Motor neuron (in vitro differentiated cells): ENCODE measurements at places on chromosomes 5 and 9. TPM values are rescaled to one million over a fixed set of nuclear protein-coding genes. Genes with fewer than 3 reads are reported as not detected.

Gene CDH9
- 0.96 and 1.1 TPM in 2 replicates for total RNA-seq

Gene PCDHB12
- total RNA-seq: 2.3 TPM in 2 replicates

Gene GPBP1
- 91.8 and 98.3 TPM in 2 replicates for total RNA-seq

Gene SLC4A9
- total RNA-seq: 0.89 TPM in 1 of 2 replicates, not detected in the other

Gene PCDH12
- total RNA-seq: 1.2 and 1.6 TPM in 2 replicates

Gene TEX48
- not detected in 2 replicates for total RNA-seq

Gene RASEF
- total RNA-seq: 3.4 and 3.9 TPM in 2 replicates

Gene DNAI1
- total RNA-seq: 3.5 and 3.6 TPM in 2 replicates

Gene SH3GL2
- total RNA-seq: 0.15 TPM in 1 of 2 replicates, not detected in the other

Gene SPINK7
- 0.42 TPM in 1 of 2 replicates, not detected in the other for total RNA-seq

Gene LCN1
- total RNA-seq: not detected in 2 replicates

Gene PLAC8L1
- total RNA-seq: 0.87 TPM in 1 of 2 replicates, not detected in the other

Gene BTNL8
- not detected in 2 replicates for total RNA-seq

Gene TNFSF15
- 0.16 and 0.18 TPM in 2 replicates for total RNA-seq

Gene HMMR
- 21.3 and 25.1 TPM in 2 replicates for total RNA-seq

Gene ZNF618
- total RNA-seq: 23.2 and 27.2 TPM in 2 replicates

Gene CTNND2
- total RNA-seq: 41.3 and 58.5 TPM in 2 replicates

Gene TAF1L
- total RNA-seq: 0.19 TPM in 1 of 2 replicates, not detected in the other

Gene LIX1
- 1.1 TPM in 2 replicates for total RNA-seq

Gene AK8
- total RNA-seq: 0.64 and 0.92 TPM in 2 replicates

Gene RFX3
- total RNA-seq: 10.6 and 12.0 TPM in 2 replicates

Gene ST6GALNAC4
- total RNA-seq: 9.0 and 10.9 TPM in 2 replicates

Gene CAVIN4
- total RNA-seq: 4.5 and 5.6 TPM in 2 replicates

Gene NUDT12
- total RNA-seq: 18.0 TPM in 2 replicates

Gene PCDHA9
- 0.15 and 0.17 TPM in 2 replicates for total RNA-seq

Gene TMEM174
- total RNA-seq: 0.18 TPM in 1 of 2 replicates, not detected in the other

Gene POU4F3
- 0.15 and 0.43 TPM in 2 replicates for total RNA-seq

Gene ESM1
- 1.3 TPM in 1 of 2 replicates, not detected in the other for total RNA-seq

Gene GAS1
- total RNA-seq: 3.5 and 3.6 TPM in 2 replicates

Gene DCAF10
- 34.7 and 35.5 TPM in 2 replicates for total RNA-seq

Gene TRAF1
- 2.4 and 2.5 TPM in 2 replicates for total RNA-seq

Gene PFN3
- total RNA-seq: not detected in 2 replicates

Gene DRD1
- 7.8 and 8.0 TPM in 2 replicates for total RNA-seq

Gene GDNF
- 0.46 and 0.50 TPM in 2 replicates for total RNA-seq

Gene PCDHGA5
- total RNA-seq: 4.2 and 5.2 TPM in 2 replicates
